T-helper 1 cell (primary cell): ENCODE measurements at places on chromosomes 3 and 15.

- DNase-seq, result no peak
Observed at GRCh38 chr3:104126864-104127553, 1239.7 kb upstream of the ALCAM start.

DNA sequence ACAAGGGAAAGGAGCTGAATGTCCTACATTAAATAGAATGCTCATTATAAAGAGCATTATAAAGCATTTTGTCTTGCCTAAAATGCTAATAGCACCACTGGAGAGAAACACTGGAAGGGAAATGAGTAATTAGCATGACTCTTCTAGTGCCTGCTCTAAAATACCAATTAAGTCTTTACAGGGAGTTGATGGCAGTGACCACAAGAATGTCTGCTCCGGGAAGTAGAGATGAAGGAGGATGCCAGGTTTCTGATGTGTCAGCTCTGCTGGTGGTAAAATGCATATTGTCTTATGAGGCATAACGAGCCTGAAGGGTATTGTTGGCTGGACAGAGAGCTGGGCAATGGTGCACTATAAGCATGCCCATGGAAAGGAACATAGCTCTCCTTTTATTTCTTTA is 49.5 kb downstream of the MYLK start:
- DNase-seq, result no peak

GRCh38 chr3:122356402-122356801 is 26.6 kb downstream of the MIX23 start:
- DNase-seq, result no peak

- no peak for DNase-seq
Observed at GRCh38 chr3:132542577-132542976, 54.5 kb upstream of the ACKR4 start.

GRCh38 chr3:81245501-81245900 is 515.9 kb downstream of the GBE1 start:
- no peak for DNase-seq

DNA sequence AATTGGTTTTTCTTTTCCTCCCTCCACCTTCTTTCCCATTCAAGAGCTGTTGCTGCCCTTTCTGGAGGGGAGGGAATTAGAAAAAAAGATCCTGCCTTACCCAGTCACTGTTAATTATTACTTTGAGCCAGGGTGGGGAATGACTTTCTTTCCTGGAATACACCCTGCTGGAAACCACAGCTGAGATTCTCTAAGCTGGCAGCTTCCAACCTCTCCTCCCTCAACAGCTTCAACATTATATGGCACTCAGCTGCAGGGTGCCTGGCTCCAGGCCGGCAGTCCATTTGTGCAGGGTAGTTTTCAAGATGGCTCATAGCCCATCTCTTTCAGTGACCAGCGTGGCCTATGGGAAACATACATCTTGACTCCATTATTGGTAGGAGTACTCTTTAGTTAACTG is 105.8 kb downstream of the UBE3A start:
- DNase-seq, result no peak

DNA sequence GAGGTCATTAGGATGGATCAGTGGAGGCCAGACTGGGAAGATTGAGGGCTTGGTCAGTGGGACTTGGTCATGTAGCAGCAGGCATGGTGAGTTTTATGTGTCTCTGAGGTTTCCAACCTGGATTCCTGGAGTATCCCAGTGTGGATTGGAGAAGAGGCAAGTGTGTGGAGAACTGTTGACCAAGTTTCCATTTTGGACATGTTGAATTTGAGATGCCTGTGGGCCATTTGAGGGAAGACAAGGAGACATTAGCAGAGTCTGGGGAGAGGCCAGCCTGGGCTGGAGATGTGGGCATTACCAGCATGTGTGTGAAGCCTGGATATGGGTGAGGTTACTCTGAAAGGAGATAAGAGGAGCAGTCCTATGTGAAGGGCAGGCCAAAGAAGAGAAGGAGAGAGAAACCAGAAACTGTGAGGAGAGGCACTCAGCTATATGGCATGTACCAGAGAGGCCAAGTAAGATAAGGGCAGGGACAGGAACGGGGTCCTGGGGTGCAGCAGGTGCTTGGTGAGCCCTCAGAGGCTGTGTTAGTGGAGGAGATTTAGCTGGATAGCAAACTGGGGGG is 4.3 kb downstream of the SLC25A38 start:
- no peak for DNase-seq

- no peak for DNase-seq
Observed at GRCh38 chr3:167872941-167873340, 137.4 kb downstream of the SERPINI1 start.

- DNase-seq, result no peak
Observed at GRCh38 chr3:13186435-13186815, 113.2 kb upstream of the IQSEC1 start.

DNA sequence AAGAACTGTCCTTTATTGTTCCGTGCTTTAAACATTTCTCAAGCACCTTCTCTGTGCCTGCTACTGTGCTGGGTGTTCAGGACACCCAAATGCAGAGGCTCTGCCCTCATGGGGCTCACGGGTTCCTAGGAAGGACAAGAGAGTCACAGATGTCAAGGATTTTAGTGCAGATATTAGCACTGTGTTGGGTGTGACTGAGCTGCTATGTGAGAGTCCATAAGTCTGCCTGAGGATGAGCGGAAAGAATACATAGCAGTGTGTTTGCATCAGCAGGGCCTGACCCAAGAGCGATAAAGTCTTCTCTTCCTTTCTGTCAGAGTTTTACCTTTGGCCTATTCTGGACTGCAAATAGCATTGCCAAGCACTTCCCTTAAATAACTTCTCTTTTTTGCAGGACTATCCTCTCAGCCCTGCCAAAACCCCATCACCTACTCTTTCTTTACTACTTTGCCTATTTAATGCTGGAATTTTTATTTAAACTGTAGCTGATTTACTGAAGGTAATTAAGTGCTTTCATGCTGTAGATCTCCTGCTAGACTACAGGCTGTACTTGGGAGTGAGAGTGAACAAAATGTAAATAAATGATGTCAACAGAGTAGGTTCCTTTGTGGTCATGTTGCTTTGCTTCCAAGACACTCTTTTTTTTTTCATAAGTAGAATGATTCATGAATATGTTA is 459.4 kb upstream of the TPRG1 start:
- DNase-seq, result no peak

- DNase-seq, result no peak
Observed at GRCh38 chr3:152638707-152639450, 196.1 kb upstream of the P2RY1 start.

DNA sequence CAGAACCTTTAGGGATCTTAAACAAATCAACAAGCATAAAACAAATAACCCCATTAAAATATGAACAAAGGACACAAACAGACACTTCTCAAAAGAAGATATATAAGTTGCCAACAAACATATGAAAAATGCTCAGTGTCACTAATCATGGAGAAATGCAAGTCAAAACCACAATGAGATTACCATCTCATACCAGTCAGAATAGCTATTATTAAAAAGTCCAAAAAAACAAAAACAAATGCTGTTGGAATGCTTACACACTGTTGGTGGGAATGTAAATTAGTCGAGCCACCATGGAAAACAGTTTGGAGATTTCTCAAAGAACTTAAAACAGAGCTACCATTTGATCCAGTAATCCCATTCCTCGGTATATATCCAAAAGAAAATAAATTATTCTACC is 423.6 kb downstream of the OTOL1 start:
- no peak for DNase-seq

- no peak for DNase-seq
Observed at GRCh38 chr15:96440978-96441377, 110.5 kb downstream of the NR2F2 start.

GRCh38 chr3:172201136-172201869 is 161.9 kb downstream of the FNDC3B start:
- DNase-seq, result no peak

DNA sequence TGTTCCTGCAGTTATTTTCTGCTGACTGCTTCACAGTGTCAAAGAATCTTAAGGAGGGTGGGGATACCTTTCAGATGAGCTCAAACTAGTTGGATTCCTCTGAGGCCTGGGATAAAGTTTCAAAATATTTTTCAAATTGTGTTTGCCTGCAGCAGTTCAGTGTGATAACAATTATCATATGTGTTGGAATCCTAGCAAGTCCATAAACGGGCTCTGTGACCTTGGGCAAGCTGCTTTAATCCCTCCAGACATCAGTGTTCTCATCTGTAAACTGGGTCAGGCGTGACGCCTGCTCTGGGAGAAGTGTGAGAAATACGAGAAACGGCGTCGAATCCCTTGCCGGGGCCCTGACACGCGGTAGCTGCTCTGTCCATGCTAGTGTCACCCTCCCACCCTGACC is 153.5 kb downstream of the UACA start:
- DNase-seq, result no peak

GRCh38 chr3:152236716-152237115 is 32.0 kb upstream of the MBNL1 start:
- no peak for DNase-seq

- DNase-seq, result no peak
Observed at GRCh38 chr3:41898631-41899030, 63.3 kb downstream of the ULK4 start.

GRCh38 chr3:67617518-67617917 is 36.9 kb downstream of the SUCLG2 start:
- DNase-seq, result no peak

- DNase-seq, result peak; percentile 64
Observed at GRCh38 chr3:4983739-4984510, 4.7 kb downstream of the BHLHE40 start.

GRCh38 chr3:117600666-117601065 is 891.1 kb downstream of the TUSC7 start:
- DNase-seq, result no peak

- no peak for DNase-seq
Observed at GRCh38 chr3:105722943-105723556, 145.8 kb downstream of the CBLB start.

DNA sequence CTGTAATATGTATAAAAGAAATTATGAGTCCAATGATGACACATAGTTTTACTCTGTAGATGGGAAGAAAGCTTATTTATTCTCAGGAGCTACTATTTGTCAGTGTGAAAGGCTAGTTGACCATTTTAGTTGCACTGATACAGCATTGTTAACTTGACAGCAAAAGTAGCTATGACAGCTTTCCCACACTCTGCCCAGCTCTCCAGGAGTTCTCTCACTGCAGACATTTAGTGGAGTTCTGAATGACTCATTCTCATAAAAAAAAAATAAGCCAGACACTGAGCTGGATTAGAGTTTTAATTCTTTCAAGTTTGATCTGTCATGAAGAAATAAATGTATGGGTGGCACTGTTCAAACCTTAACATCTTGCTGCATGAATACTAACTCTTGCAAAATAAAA is 77.2 kb upstream of the CFAP20DC start:
- no peak for DNase-seq

DNA sequence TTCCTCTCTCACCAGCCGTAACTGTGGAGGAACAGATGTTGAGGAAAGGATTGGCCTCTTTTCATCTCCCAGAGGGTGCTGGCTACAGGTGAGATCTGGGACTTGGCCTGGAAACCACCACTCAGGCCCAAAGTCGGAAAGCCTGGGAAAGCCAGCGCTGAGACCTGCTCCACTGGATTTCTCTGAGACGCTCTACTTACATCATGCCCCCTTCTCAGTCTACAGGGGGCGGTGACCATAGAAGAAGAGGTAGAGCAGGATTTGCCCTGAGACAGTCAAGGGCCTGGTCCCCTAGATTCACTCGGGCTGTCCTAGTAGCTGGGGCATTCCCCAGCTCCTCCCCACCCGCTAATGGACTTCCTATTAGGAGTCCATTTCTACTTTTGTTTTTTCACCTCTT is 80.9 kb downstream of the C3orf38 start:
- no peak for DNase-seq

GRCh38 chr3:99250821-99251355 is 349.4 kb upstream of the DCBLD2 start:
- no peak for DNase-seq

DNA sequence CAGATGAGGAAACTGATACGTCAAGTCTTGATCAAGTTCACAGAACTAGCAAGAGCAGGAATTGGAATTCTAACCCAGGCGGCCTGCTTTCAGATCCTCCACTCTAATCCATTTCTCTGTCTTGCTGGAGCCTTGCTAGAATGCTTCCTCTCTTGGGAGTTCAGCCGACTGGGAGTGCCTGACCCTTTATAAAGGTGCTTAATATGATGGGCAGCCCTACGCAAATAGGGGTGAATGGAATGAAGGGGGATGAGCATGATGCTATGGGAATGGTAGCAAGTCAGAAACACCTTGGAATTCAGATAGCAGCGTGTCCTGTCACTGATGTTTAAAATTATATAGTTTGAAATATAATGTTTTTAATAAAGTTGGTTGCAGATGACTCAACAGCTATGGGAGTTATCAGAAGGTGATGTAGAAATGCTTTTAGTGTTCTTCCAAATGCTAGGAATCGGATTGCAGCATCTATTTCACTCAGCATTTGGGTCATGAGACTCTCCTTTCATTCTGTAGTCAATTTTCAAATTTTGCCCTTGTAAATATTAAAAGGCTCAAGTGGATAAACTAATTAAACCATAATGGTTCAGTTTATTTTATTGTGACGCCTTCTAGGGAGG is 150.7 kb downstream of the FNDC3B start:
- no peak for DNase-seq

GRCh38 chr15:100113351-100114080 is 228.3 kb downstream of the ADAMTS17 start:
- no peak for DNase-seq

- DNase-seq, result no peak
Observed at GRCh38 chr3:81308306-81308705, 453.1 kb downstream of the GBE1 start.

- no peak for DNase-seq
Observed at GRCh38 chr3:65070968-65071367, 383.2 kb upstream of the ADAMTS9 start.

- DNase-seq, result no peak
Observed at GRCh38 chr15:31358957-31359701, 32.5 kb downstream of the KLF13 start.

DNA sequence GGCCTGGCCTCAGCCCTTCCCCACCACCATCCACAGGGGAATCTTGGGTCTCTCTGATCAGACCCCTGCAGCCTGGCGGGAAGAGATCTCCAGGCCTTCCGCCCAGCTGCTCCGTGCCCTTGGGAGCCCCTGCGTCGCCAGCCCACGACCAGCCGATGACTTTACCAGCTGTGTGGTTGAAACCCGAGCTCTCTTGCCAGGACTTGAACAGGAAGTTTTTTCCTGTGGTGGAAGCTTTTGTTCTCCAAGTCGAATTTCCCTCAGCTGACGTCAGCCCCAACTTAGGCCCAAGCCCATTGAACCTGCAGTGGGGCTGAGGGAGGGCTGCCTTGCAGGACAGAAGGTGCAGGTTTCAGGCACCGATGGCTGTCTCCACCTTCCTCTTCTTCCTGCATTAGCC is 51.7 kb upstream of the SMAD3 start:
- DNase-seq, result no peak

DNA sequence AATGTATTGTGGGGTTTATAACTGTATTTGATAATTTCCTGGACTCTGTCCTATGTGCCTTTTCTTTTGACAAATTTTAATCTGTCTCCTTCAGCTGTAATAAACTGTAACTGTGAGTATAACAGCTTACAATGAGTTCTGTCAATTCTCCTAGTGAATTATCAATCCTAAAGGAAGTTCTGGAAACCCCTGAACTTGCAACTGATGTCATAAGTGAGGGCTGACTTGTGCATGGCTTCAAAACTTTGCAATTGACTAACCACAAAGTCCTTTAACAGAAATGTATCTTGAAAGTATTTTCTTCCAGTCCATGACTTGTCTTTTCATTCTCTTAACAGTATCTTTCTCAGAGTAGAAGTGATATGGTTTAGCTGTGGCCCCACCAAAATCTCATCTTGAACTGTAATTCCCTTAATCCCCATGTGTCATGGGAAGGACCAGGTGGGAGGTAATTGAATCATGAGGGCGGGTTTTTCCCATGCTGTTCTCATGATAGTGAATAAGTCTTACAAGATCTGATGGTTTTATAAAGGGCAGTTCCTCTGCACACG is 108.3 kb downstream of the TFDP2 start:
- DNase-seq, result no peak
